Heart left ventricle (tissue), 16 donors: ENCODE measurements at places on chromosomes 5 and 9. TPM values are rescaled to one million over a fixed set of nuclear protein-coding genes. Genes with fewer than 3 reads are reported as not detected.

GRCh38 chr5:72187388-72188075 is 80.3 kb downstream of the MAP1B start:
- DNase-seq, result no peak
- H3K27me3 ChIP-seq, result no peaks in the 10 kb centered on the region
- no peak overlapping the region for H3K4me3 ChIP-seq

- H3K4me3 ChIP-seq, result no peak overlapping the region
- H3K36me3 ChIP-seq, result no peaks in the 10 kb centered on the region
- no peak for DNase-seq
- H3K27ac ChIP-seq, result no peak overlapping the region
Observed at GRCh38 chr9:98767915-98768314, 28.4 kb downstream of the ANKS6 start.

DNA sequence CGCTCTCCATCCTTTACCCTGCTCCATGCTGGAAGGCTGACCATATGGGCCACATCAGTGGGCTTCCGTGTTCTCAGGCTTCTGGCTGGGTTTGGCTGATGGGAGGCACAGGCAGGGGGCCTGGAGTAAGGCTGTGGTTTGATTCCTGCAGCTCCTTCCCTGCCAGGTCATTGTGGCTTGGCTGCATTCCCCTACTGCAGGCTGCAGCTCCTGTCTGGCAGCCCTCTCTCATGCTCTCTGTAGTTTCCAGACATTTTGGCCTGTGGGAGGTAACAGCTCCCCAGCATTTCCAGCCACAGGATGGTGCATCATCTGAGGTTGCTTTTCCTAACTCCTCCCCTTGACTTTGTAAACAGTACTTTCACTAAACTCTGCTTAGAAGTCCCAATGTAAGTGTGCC is 102.0 kb upstream of the PTPN3 start:
- no peak overlapping the region for H3K4me3 ChIP-seq
- DNase-seq, result peak; percentile 62
- no peaks in the 10 kb centered on the region for H3K36me3 ChIP-seq
- no peaks in the 10 kb centered on the region for H3K27me3 ChIP-seq

The GABRA1 gene
- not detected for total RNA-seq

The NSG2 gene
- total RNA-seq, result 0.50 TPM

DNA sequence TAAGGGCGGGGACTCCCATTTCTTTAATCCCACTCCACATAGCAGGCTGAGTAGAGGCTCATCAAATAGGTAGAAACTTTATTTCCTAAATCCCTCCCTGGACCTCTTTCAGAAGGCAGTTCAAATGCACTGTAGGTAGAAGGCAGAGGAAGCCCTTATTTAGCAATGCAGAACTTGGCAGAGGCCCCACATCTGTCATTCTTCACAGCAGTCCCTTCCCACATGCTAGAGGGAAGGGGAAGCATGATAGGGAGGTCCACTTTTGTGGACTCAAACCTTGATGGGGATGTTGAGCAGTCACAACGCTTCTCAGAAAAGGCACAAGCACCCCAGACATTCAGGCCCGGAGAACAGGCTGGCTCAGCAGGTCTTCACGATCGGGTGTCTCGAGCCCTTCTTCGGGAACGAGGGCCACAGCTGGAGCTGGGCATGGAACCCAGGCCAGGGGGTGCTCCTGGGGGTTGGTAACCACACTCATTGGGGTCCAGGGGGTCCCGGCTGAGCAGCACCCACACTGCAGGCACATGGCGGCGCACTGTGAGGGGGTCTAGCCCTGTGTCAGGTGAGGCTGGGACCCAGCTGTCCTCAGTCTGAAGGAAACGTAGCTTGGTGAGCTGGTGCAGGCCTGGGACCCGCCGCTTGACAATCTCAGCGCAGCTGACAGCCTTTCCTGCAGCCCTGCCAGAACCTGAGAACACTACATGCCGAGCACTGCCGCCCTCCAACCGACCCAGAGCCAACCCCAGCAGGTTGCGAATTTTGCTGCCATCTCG is 1.3 kb downstream of the RPP25L start:
- H3K4me3 ChIP-seq, result no peak overlapping the region
- H3K27ac ChIP-seq, result peak overlapping the region; percentile 97
- peaks cover 22% of the 10 kb centered on the region for H3K36me3 ChIP-seq
- peaks cover 7% of the 10 kb centered on the region for H3K4me1 ChIP-seq

The NPDC1 gene
- 72.4 TPM for total RNA-seq

GRCh38 chr5:75964008-75964407 is 119.2 kb upstream of the SV2C start:
- no peak for DNase-seq
- no peaks in the 10 kb centered on the region for H3K36me3 ChIP-seq
- no peaks in the 10 kb centered on the region for H3K4me1 ChIP-seq
- no peaks in the 10 kb centered on the region for H3K27me3 ChIP-seq
- no peak overlapping the region for H3K27ac ChIP-seq
- H3K4me3 ChIP-seq, result no peak overlapping the region

DNA sequence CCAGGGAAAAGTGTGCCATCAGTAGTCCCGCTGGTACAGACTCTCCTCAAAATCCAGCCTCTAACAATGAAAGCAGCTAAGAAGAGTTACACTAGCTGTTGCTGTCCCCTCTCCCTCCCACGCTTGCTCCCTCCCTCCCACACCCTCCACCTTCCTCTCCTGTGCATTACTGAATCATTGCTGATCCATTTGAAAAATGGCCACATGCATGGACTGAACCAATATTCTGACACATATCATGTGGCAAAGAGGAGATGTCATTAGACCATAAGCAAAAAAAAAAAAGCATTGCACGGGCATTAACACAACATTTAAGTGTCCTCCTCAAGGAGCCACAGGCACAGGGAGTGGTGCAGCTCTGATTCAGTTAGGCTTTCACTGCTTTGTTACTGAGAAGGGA is 37.9 kb downstream of the LHFPL2 start:
- no peaks in the 10 kb centered on the region for H3K4me1 ChIP-seq
- H3K27me3 ChIP-seq, result no peaks in the 10 kb centered on the region
- H3K27ac ChIP-seq, result no peak overlapping the region
- H3K36me3 ChIP-seq, result no peaks in the 10 kb centered on the region

GRCh38 chr9:5483306-5483705 is 27.0 kb upstream of the PDCD1LG2 start:
- no peak overlapping the region for H3K27ac ChIP-seq
- no peaks in the 10 kb centered on the region for H3K36me3 ChIP-seq
- H3K27me3 ChIP-seq, result no peaks in the 10 kb centered on the region
- no peak overlapping the region for H3K4me3 ChIP-seq
- DNase-seq, result no peak

DNA sequence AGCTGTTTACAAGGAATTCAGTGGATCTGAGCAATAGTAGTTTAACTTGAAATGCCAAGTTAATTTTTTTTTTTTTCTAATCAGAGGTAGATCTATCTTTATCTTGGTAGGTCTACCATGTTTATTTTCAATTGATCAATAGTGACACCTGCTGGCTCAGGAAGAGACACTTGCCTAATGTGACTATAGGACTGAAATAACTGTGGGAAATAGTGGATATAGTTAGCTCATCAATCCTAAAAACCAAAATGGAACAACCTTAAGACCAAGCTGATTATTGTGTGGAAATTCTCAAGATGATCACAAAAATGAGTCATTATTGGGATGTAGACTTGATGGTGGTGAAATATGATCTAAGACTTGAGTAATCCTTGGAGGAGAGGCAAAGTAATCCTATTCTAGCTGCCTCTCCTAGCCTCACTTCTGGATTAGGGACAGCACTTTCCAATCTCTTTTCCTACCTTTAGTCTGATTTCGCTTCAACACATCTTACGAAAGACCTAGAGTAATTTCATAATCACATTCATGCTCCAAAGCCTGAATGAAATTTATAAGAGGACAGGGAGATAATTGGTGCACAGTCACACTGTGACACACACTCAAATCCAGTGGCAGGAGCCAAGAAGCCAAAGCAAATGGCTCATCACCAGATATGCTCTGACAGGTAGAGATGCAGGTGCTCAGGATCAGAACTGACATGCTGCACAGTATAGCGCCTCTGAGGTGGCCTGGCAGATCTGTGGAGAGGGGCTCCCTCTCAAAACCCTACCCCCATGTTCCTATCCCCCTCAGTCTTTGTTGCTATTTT is 156.3 kb downstream of the HMHB1 start:
- no peaks in the 10 kb centered on the region for H3K36me3 ChIP-seq
- no peak overlapping the region for H3K4me3 ChIP-seq
- H3K27ac ChIP-seq, result no peak overlapping the region

GRCh38 chr5:143557061-143557818 is 153.8 kb upstream of the NR3C1 start:
- DNase-seq, result no peak
- H3K4me3 ChIP-seq, result no peak overlapping the region
- H3K27me3 ChIP-seq, result no peaks in the 10 kb centered on the region
- H3K27ac ChIP-seq, result no peak overlapping the region
- no peaks in the 10 kb centered on the region for H3K36me3 ChIP-seq
- peaks cover 13% of the 10 kb centered on the region for H3K4me1 ChIP-seq

DNA sequence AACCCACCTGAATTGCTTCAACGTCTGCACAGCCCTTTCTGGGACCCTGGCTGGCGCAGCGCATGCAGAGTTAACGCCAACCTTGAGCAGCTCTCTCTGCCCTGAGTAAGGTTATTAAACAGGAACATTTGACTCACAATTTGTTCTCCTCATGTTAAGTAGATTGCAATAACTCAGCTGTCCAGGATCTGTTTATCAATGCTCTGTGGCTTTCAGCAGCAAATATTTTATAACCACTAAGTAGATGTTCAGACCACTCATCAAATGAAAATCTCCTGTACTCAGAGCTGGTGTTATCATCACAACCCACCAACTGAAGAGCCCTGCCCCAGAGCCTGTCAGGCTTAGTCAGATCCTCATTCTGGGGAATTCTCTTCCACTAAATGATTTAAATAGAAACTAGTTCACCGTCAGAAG is 403.0 kb downstream of the ZNF608 start:
- no peak overlapping the region for H3K27ac ChIP-seq
- H3K4me1 ChIP-seq, result peaks cover 36% of the 10 kb centered on the region
- H3K27me3 ChIP-seq, result no peaks in the 10 kb centered on the region
- no peak overlapping the region for H3K4me3 ChIP-seq

GRCh38 chr9:110015759-110016158 is 192.2 kb downstream of the C9orf152 start:
- H3K27me3 ChIP-seq, result no peaks in the 10 kb centered on the region
- H3K36me3 ChIP-seq, result no peaks in the 10 kb centered on the region
- H3K4me1 ChIP-seq, result peaks cover 5% of the 10 kb centered on the region

DNA sequence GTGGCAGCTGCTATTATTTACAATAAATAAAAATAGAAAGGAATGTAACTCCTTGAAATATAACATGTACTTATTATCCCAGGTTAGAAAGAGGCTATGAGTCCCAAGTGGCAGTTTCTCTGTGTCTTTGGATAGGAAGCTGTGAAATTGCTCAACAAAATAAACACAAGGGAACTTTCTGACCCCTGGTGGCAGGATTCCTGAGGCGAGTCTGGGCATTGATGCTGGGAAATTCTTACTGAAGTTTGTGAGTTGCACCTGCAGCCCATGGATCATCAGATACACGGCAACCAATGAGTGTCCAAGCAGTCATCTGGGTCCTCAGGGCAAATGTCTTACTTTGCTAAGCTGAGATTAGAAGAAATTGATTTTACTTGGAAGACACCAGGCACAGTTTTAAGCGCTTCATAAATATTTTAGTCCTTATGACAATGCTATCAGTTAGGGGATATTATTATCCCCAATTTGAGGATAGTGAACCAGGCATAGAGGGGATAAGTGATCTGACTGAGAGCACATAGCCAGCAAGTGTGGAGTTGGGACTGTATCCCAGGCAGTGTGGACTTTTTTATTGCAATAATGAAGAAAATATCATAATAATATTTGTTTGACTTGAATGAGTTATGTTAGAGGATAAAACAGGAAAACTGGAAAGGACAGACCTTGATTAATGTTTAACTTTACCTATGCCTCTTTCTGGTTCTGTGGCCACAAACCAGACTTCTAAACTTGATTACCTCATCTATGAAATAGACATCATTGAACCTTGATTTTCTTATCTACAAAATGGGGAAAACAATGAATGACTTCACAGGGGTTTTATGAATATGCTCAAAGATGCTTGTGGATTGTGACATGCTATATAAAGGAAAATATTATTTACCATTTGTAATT is 265.5 kb upstream of the ADAMTSL1 start:
- no peak overlapping the region for H3K27ac ChIP-seq
- no peaks in the 10 kb centered on the region for H3K27me3 ChIP-seq
- DNase-seq, result peak; percentile 23
- H3K4me1 ChIP-seq, result no peaks in the 10 kb centered on the region
- no peak overlapping the region for H3K4me3 ChIP-seq
- H3K36me3 ChIP-seq, result no peaks in the 10 kb centered on the region

DNA sequence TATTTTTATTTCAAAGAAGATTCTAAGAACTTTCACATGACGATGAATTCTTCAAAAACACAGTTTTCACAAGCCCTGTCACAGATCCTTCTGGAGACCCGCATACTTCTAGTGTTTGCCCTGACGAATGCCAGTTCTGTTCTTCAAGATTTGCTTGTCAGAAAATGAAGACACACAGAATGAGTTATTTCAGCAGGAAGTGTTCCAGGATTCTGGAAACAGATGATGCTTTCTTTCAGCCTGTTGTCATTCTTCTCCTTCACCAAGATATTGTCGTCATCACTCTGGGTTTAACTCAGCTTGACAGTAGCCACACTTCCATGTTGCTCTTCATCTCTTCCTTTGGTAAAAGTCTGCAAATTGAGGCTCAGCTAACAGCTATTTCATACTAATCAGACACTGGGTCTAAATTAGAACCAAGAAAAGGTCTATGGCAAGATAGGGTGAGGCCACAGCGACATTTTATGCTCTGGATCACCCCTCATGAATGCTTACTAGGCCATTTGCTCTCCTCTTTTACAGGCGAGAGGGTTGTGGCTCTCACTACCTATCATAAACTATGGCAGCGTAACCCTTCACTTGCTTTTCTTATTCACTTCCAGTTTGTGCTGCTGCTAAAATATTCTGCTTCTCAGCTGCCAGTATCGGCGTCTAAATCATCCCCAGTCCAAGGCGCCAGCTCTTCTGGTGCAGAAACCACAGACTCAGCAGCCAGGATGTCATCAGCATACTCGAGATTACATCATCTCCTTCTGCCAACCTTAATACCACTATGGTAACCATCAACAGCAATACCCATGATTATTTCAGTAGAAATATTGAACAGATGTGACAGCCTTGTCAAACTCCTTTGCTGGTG is 159.6 kb upstream of the TBCA start:
- no peaks in the 10 kb centered on the region for H3K4me1 ChIP-seq
- H3K4me3 ChIP-seq, result no peak overlapping the region
- H3K27ac ChIP-seq, result no peak overlapping the region
- DNase-seq, result no peak
- no peaks in the 10 kb centered on the region for H3K36me3 ChIP-seq

GRCh38 chr5:169768416-169768815 is 131.3 kb downstream of the DOCK2 start:
- no peaks in the 10 kb centered on the region for H3K27me3 ChIP-seq
- H3K4me1 ChIP-seq, result peaks cover 8% of the 10 kb centered on the region
- no peaks in the 10 kb centered on the region for H3K36me3 ChIP-seq
- no peak for DNase-seq
- no peak overlapping the region for H3K4me3 ChIP-seq
- no peak overlapping the region for H3K27ac ChIP-seq

GRCh38 chr5:163724305-163724704 is 218.9 kb downstream of the MAT2B start:
- no peaks in the 10 kb centered on the region for H3K27me3 ChIP-seq
- DNase-seq, result no peak
- no peak overlapping the region for H3K4me3 ChIP-seq
- H3K4me1 ChIP-seq, result no peaks in the 10 kb centered on the region
- no peak overlapping the region for H3K27ac ChIP-seq
- H3K36me3 ChIP-seq, result no peaks in the 10 kb centered on the region

- H3K27me3 ChIP-seq, result no peaks in the 10 kb centered on the region
- peaks cover 6% of the 10 kb centered on the region for H3K36me3 ChIP-seq
- DNase-seq, result no peak
- H3K4me3 ChIP-seq, result no peak overlapping the region
- H3K4me1 ChIP-seq, result peaks cover 23% of the 10 kb centered on the region
Observed at GRCh38 chr5:158958021-158958994, 141.4 kb downstream of the EBF1 start.
